Right renal cortex interstitium (tissue), 3 donors: ENCODE measurements at places on chromosomes 11 and 22. TPM values are rescaled to one million over a fixed set of nuclear protein-coding genes. Genes with fewer than 3 reads are reported as not detected.

GRCh38 chr11:61392981-61393595, 701 bp downstream of the TMEM216 start:
- DNase-seq = peak; percentile 20

GRCh38 chr22:29987137-29987536, 93.1 kb upstream of the HORMAD2 start:
- no peak for DNase-seq

GRCh38 chr11:109547356-109548027, 125.5 kb downstream of the C11orf87 start:
- DNase-seq = no peak

GRCh38 chr11:3877364-3878257, 22.1 kb downstream of the STIM1 start:
- no peak for DNase-seq

DNA sequence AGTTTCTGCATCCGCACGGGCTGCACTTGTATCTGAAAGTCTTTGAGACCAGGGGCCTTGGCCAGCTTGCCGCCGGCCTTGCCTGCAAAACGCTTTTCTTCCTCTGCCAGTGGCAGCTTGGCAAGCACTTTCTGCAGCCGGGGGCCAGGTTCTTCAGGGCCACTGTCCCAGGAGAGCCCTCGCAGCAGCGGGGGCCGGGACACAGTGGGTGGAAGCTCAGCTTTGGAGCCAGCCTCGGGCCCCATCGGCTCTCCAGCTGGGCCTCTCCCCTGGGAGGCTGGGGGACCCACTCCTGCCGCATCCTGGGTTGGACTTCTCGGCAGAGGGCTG, 57.5 kb upstream of the LYVE1 start:
- no peak for DNase-seq

- no peak for DNase-seq
Measured at GRCh38 chr22:43616645-43617044, 195.5 kb downstream of the EFCAB6 start.

- DNase-seq = no peak
Measured at GRCh38 chr11:126140201-126140925, 71.1 kb downstream of the RPUSD4 start.

- peak; percentile 79 for DNase-seq
Measured at GRCh38 chr11:3378426-3379423, at the start of gene ZNF195. TSS of gene ZNF195 (minus strand) at chr11:3379146. CDS start at chr11:3379040, 106 bp downstream.

GRCh38 chr11:70536051-70536877, 137.9 kb downstream of the CTTN start:
- no peak for DNase-seq

- no peak for DNase-seq
Measured at GRCh38 chr11:34680918-34681586, 60.2 kb downstream of the EHF start.

DNA sequence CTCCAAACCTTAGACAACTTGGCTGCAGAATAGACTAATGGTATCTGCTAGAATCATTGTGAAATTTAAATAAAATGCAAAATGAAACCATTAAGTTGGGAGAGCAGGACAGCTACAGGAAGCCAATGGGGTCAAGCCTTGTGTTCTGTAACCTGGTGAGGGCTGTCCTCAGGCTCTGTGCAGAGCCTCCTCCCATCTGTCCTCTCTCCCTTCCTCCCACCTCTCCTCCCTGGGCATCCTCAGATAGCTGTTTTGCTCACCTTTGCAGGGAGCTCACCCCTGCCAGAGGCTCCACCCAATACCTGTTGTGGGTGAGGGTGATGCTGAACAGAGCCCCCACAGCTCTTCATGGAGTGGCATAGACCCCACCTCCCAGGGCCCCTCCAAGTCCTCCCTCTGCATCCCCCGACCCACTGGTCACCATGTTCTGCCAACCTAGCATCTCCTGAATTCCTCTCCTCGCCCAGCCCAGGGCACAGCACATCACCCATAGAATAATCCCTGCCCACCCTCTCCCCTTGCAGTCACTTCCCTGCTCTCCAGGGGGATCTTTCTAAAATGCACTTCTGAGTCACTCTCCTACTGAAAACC, 100.3 kb downstream of the PDE2A start:
- DNase-seq = no peak

DNA sequence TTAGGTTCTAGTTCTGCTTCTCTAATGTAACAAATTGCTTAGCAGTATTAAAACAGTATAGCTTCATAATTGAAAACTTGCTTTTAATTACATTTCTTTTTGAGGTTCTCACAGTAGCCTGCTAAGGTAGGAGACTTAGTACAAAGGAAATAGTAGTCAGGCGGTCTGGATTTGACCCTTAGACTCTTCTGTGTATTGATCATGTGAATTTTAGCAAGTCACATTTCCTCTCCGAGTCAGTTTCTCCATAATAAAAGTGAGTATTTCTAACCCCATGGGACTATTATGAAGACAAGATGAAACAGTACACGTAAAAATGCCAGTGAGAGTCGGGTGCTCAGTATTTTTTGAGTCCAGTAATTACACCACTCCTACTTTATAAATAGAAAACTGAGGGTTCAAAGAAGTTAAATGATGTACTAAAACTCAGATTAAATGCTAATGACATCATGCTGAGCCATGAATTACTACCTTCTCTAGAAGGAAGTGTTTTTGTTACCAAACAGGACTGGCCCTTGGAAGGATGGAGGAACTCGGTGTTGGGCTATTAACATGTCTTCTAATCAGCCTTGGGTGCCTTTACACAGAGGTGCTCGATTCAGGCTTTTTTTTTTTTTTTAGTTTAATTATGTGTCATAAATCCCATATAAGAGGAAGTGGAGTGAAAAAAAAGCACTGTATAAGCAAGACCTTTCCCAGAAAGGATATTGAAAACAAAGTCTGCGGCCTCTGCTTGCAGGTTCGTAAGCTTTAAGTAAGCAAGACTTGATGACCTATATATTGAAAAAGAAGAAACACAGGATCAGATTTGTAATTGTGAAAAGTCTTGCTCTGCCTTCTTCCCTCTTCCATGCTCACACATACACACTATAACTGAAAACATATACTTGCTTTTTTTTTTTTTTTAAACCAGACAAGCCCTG, 109.0 kb downstream of the EMSY start:
- no peak for DNase-seq

DNA sequence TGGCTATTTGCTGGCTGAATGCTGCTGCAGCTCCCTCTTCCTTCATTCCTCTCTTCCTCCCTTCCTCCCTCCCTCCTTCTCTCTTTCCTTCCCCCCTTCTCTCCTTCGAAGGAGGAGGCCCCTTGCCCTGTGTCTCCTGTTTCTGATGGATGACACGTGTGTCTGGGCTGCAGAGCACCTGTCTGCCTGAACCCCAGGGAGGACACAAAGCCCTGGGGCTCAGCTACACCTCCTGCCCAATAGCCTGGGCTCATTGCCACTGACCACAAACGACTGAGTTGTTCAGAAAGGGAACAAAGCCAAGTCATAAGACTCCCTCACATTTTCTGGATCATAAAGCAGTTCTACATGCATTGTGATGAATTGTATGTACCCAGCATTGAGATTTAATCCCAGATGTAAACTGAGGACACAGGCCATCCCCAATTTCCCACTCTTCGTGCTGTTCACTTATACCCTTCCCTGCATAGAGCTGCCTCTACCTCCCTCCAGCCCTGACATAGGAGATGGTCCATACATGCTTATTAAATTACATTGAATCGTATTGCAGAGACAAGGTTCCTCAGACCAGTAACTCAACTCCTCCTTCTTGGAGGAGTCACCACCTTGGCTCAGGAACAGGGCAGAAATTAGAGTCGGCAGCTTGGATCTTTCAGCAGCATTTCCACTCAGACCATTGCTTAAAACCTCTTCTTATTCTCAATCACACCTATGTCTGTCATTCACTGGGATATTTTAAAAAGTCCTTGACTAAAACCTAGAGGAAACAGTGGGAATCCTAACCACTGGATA, 1.2 kb downstream of the CSRP3 start:
- DNase-seq = no peak

DNA sequence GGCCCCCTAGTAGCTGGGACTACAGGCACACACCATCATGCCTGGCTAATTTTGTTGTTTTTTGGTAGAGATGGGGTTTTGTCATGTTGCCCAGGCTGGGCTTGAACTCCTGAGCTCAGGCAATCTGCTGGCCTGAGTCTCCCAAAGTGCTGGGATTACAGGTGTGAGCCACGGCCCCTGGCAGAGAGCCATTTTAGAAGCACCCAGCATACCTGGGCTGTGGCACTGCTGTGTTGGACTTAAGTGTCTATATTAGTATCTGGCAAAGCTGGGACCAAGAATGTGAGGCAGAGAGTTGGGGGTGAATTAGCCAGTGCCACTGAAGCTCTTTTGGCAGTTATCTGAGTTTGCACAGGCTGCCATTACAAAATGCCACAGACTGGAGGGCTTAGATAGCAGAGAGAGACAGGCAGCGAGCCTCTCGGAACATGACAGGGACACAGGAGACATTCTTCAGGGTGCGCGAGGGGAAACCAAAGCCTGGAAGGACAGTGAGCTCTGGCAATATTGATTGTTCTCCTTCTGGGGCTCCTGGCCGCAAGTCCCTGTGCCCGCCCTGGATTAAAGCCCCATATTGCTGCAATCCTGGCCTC, 87.7 kb upstream of the ALX4 start:
- DNase-seq = no peak

DNA sequence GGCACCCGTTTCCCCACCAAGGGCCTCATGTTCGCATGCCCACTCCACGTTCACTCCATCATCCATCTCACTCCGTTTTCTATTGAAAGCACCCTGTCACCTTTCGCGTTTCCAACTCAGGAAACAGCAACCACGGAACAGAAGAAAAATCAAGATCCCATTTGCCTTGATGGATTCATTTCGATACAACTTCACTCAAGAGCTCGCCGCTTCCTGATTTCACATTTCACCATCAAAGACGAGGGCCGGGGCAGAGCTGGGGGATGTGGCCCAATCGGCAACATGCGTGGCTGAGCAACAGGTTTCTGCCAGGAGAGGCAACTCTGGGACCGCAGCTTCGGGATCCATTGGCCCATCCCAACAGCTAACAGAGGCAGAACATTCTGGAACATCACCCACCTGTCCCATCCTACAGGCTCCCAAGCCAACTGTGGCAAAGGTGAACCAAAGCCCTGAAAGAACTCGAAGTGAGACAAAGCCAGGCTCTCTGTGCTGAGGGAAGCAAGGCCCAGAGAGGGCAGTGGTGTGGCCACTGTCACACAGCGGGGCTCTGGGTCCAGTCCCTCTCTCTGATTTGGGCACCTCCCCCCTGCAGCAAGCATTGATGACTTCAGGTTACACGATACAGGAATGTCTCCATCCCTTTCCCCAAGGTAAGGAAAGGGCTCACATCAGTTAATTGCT, 36.2 kb upstream of the CD5 start:
- DNase-seq = no peak

- no peak for DNase-seq
Measured at GRCh38 chr11:72764503-72764902, 12.3 kb upstream of the ARAP1 start.

DNA sequence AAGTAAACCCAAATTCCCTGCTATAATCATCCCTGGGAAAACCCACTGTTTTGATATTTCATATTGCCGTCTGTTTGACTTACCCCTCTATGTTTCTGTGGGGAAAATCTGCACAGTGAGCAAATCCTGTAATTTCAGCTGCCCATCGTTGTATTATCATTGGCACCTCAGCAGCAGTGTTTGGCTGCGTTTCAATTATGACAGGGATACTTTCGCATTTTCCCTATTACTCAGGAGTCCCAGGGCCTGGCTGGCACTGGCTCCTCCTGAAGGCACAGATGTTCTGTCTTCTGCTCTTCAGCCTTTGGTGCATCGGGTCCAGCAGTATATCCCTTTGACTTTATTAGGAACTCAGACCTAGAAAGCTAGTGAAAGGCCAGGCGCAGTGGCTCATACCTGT, 12.2 kb upstream of the MMP12 start:
- no peak for DNase-seq

DNA sequence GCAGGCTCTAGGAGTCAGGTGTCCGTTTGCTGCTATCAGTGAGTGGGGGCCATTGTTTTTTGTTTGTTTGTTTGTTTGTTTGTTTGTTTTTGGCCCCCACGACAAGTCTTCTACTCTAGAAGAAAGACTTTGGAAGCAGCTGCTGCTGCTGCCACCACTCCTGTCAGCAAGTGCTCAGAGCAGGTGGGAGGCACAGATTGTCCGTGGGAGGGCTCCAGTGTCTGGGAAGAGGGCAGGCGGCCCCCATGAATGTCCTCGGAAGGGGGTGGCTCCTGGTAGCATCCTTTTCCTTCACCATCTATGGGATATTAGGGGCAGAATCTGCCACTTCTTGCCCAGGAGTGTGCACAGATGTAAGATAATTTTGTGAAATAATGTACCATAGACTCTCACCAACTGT, 37.8 kb upstream of the YWHAH start:
- no peak for DNase-seq

DNA sequence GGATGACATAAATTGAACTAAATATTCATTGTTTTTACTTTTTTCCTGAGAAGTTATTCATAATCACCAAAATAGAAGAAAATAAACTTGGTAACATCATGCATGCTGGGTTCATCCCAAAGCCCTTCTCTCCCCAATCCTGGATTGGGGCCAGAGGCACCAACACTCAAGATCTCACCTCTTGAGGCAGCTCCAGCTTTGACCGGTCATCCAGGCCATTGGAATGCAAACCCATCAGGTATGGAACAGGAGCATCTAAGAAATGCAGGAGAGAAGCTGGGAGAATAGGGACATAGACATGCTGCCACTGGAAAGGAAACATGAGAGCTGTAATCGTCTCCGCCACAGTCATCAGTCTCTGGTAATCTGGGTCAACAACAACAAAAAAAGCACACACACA, 71.8 kb downstream of the DENND5A start:
- DNase-seq = no peak

DNA sequence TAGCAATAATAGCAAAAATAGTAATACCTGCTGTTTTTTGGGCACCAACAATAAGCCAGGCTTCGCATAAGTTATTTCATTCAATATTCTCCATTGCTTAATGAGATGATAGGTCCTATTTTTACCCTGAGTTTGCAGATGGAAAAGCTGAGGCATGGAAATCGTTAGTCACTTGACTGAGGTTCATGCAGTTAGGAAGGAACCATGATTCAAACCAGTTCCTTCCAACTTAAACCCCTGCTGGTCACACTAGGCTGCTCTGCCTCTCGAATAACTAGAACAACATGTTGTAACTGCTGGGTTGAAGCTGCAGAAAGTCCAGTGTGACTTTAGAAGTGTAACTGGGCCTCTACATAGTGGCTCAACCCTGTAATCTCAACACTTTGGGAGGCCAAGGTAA, 69.3 kb downstream of the SEZ6L start:
- no peak for DNase-seq

DNA sequence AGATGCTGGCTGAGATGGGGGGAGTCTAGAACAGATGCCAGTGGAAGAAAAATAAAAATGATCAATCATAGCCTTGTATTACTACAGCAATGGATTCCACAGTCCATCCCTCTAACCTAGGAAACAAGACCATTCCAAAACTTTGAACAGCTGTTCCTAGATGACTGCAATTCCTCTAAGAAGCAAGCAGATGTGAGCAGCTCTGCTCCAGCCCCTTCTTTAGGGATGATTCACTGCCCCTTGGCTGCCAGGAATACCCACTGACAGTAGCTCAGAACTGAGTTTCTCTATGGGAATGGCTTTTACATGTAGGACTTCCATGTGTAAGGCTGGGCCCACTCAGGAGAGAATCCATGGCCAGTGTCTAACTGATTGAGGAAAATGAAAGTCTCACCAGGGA, 943.9 kb downstream of the OPCML start:
- no peak for DNase-seq

Gene ANKK1
- 0.50 TPM for polyA plus RNA-seq

Gene RIMBP3B
- not detected for polyA plus RNA-seq

Gene VSIG10L2
- polyA plus RNA-seq = not detected

Gene MS4A12
- not detected for polyA plus RNA-seq

Gene DAGLA
- polyA plus RNA-seq = 3.3 TPM

Gene CSKMT
- 3.9 TPM for polyA plus RNA-seq

Gene SLN
- 0.37 TPM for polyA plus RNA-seq

Gene PKNOX2
- 12.0 TPM for polyA plus RNA-seq

Gene NUMA1
- polyA plus RNA-seq = 252 TPM

Gene OR2AG1
- not detected for polyA plus RNA-seq
